Stimulated activated naive CD8-positive, alpha-beta T cell treated with anti-CD3 and anti-CD28 coated beads, Interleukin-15, amount 100 ng/mL, for 72 hours (primary cell): ENCODE measurements at places on chromosomes 1 and 21.

- no peak for DNase-seq
These were observed 96.1 kb downstream of the TEX35 start for GRCh38 chr1:178609015-178609414.

- DNase-seq, result no peak
These were observed 100.7 kb downstream of the BARHL2 start for GRCh38 chr1:90616395-90616794.

GRCh38 chr21:42349420-42350317 is 1.1 kb downstream of the TFF2 start:
- no peak for DNase-seq

DNA sequence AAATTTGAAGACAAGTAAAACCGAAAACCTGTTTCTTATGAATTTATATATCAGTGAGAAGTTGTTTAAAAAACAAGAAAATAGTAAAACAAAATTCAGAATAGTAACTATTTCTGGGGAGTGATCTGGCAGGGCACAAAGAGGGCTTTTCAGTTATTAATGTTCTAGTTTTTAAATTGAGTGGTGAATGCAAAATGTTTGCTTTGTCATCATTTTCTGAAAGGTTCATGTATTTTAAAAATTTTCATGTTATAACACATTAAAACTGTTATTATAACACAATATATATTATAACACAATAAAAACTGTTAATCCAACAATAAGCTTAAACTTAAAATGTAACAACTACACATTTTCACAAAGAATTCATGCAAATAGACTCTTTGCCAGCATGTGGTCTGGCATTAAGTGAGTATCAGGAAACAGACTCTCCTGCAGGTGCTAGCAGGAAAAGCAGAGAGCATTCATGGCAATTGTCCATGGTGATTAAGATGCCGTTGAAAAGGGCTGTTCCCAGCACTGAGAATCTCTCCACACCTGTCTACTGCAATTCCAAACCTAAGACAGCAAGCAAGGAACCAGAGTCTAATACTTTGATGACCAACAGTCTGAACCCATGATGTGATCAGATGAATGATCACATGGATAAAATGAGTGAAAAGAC is 204.9 kb downstream of the TBX15 start:
- DNase-seq, result no peak

DNA sequence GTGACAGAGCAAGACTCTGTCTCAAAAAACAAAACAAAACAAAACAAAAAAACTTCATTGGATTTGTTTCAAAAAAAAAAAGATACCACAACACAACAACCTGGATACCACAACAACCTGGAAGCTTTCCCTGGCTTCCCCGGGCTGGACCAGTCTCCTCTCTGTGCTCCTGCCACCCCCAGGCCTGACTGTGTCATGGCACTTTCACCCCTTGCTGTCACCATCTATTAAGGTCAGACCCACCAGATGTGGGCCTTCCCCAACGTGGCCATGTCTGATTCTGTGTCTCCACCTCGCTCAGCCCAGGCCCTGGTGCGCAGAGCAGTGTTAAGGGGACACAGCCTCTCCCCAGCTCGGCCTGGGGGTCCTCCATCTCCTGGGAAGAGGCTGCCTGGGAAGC is 28.3 kb upstream of the ACOT11 start:
- DNase-seq, result no peak

DNA sequence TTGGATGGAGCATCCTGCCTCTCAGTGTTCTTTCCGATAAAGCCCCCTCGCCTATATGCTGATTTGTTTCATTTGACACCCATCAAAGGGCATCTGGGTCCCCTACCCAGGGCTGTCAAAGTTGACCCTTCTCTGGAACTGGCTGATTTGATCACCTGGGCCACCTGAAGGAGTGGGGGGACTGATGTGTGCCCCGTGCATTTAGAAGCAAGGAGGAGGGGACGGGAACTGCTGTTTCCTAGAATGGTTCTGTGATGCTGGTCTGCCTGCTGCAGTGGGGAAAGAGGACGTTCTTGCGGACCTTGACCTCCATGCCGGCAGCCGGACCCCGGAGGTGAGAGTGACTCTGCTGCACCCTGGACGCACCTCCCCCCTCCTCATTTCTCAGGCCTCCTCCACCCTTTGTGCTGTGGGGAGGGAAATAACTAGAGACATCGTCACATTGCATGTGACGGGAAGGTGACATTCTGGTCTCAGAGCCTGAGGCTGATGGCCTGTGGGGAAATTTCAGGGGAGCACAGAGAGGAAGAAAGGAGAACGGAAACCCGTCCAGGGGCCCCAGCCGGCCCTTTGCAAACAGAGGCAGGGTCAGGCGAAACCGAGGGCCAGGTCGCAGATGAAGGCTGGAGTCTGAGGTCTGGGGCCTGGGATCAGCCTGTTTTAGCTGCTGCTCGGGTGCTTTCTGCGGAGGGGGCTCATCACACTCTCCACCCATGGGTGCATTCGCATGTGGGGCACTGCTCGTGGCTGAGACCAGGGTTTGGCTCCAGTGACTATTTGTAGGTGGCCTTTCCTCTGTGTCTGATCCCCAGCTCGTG is 25.7 kb downstream of the CRYAA start:
- no peak for DNase-seq

GRCh38 chr1:107169615-107170014 is 28.8 kb downstream of the NTNG1 start:
- no peak for DNase-seq

DNA sequence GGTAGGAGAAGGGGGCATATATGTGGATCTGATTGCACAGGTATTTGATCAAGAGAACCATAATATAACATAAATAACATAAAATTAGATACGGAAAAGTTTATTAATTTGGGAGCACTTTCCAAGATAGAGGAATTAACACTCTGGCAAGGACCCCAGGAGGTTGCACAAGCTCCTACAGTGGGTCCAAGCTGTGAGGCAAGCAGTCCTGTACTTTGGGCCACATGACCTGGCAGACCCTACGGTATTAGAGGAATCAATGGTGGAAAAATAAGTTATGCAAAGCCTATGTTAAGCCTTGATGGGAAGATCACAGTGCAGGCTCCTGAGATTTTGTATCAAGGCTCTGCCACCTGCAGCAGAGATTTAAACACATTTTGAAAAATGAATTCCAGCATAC is 220.1 kb downstream of the COL24A1 start:
- no peak for DNase-seq

DNA sequence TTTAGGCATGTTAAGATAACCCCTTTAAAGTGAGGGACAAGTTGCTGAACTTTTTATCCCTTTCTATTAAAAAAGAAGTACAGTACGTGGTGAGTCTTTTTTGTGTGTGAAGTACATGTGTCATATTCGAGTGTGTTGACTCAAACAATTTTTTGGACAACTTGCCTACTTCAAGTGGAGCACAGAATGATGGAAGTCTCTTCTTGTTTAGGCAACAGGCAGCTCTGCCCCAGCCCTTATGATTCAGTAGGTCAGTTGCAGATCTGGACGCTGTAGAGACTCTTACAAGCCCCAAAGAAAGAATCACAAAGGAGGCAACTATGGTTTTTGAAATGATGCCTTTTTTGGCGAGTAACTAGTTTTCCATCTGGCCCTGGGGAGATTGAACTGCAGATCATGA is 14.4 kb upstream of the ZFP69B start:
- no peak for DNase-seq
